NCI-H1092 treated with DMSO at 0.1 percent for 48 hours (cell line): ENCODE measurements at places on chromosomes 11 and 22.

- no peak for DNase-seq
These were observed 317.8 kb downstream of the BUD13 start for GRCh38 chr11:116454951-116455350.

GRCh38 chr22:25048659-25049647 lies 96.4 kb downstream of the KIAA1671 start:
- peak; percentile 58 for DNase-seq

GRCh38 chr11:34962034-34962433 lies 45.6 kb downstream of the PDHX start:
- no peak for DNase-seq

GRCh38 chr11:11760838-11761237 lies 80.9 kb upstream of the USP47 start:
- no peak for DNase-seq

GRCh38 chr11:85595285-85595884 lies 31.8 kb downstream of the DLG2 start:
- peak; percentile 49 for DNase-seq

DNA sequence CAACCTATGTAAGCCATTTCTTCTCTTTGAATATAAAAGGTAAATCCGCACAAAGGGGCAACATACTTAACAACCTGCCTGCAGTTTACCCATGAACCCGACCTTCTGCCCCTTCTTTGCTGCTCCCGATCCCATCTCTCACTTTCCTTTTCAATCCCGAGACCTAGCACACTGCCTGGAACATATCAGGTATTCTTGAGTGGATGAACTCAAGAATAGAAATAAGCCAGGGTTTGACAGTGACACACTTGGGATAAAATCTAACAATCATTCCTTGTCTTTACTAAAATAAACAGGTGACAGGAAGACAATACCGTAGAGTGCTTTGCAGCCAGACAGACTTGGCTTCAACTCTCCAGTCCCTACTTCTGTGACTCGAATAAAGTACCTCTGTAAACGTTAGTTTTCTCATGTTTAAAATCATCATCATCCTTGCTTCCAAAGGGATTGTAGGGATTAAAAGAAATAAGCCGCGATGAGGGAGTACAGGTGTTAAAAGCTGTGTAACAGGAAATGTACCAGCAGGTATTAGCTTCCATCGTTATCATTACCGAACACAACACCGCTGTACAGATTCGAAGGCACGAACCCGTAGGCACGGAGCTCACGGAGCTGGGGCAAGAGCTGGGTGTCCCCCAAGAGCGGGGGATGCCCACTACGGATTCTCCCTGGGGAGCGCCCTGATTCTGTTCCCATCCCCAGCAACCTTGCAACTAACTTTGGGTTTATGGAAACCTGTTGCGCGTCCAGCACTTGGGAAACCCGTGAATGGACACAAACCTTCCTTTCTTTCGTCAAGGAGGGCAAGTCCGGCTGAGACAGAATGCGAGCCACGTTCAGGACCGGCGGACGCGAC lies 720 bp downstream of the UFD1 start:
- no peak for DNase-seq

GRCh38 chr11:47162426-47162825 lies 14.3 kb downstream of the ARFGAP2 start:
- no peak for DNase-seq
